ENCODE measurements at places on chromosomes 2 and 18.

DNA sequence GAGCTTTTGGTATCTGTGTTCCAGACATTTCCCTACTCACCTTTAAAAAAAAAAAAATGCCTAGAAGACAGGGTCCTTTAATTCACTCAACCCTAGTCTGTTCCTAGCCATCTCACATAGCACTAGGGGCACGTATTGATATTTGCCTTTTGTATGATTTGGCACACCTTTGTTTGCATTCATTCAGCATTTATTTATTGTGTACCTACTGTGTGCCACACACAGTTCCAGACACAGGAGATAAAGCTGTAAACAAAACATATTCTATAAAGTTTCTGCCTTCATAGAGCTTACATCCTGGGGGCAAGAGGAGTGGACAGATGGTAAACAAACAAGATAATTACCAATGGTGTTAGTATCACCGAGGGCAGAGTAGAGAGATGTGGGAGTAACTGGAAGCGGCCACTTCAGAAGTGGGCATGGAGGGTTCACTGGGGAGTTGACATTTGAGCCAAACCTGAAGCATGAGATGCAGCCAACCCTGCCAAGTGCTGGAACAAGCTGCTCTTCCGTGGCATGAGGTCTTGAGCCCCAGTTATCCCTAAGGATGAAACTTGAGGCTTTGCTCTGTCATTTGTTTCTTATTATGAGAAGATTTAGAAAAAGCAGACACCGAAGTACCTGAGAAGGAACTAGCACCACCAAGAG lies 18.2 kb downstream of the MAPRE2 start:
- DNase-seq = no peak

DNA sequence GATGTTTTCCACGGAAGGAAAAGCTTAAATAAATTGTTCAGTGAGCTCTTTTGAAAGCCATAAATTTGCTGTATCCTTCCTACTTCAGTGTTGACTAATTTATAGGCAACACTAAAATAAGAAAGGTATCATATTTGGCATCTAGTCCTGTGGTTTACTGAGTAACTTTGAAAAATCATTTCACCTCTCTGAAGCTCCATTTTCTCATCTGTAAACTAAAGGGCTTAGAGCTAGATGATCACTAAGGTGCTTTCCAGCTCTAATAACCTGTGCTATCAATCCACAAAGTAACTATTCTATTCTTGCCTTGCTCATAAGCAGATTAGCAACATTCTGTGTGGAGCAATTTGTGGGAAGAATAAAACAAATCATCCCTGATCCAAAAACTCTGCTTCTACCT lies 3.6 kb upstream of the MYOM1 start:
- DNase-seq = no peak

DNA sequence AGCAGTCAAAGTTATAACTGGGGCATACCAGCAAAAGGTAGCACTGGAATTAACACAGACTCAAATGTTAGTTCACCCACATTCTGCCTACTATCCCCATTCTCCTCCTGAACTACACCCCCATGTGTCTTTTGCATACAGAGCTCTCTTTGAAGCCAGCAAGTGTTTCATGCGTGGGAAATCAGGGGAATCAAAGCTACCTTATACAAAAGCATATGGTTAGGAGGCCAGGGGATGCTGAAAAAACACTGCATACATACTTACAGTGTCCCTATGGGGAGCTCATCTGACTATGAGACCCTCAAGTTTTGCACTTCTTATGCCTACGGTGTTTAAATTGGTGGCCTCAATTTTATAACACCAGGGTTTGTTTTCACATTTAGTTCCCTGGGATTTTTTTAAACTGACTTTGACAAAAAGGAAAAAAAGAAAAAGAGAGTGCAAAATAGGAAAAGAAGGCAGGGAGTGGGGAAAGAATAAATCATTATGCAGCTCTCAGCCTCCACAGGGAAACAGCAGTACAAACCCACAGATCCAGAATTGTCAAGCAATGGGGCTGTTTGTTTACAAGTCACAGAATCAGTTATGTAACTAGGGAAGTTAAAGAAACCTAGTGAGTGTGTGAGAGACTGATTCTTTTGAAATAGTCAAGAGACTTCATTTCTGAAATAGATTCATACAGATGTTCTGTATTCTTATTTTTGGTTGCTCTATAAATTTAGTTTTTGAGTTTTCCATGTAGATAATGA lies 20.1 kb upstream of the PPP3R1 start:
- DNase-seq = no peak

DNA sequence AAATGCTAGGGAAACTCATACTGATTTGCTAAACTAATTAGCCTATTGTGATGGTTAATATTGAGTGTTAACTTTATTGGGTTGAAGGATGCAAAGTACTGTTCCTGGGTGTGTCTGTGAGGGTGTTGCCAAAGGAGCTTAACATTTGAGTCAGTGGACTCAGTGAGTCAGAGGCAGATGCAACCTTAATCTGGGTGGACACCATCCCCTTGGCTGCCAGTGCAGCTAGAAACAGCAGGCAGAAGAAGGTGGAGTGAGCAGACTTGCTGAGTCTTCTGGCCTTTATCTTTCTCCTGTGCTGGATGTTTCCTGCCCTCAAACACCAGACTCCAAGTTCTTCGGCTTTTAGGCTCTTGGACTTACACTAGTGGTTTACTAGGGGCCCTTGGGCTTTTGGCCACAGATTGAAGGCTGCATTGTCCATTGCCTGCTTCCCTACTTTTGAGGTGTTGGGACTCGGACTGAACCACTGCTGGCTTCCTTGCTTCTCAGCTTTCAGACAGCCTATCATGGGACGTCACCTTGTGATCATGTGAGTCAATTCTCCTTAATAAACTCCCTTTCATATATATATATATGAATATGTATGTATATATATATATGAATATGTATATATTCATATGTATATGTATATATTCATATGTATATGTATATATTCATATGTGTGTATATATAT lies 69.7 kb downstream of the RPRM start:
- no peak for DNase-seq

GRCh38 chr2:133654949-133655348 lies 86.7 kb upstream of the NCKAP5 start:
- no peak for DNase-seq

DNA sequence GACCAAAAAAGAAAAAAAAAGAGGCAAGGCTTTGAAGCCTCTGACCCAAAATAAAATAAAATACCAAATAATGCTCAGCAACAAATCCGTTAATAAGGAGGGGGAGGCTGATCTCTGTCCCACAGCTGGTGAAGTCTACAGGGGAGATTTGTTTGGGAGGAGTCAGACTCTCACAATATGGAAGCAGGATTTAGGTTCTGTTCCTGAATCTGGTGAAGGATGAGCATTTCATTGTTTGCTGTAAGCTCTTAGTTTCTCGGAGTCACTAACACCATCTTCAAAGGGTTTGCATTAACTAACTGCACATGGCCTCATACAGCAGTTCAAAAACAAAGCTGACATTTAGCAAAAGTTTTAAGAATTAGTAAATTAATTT lies 339.4 kb upstream of the TNP1 start:
- no peak for DNase-seq

DNA sequence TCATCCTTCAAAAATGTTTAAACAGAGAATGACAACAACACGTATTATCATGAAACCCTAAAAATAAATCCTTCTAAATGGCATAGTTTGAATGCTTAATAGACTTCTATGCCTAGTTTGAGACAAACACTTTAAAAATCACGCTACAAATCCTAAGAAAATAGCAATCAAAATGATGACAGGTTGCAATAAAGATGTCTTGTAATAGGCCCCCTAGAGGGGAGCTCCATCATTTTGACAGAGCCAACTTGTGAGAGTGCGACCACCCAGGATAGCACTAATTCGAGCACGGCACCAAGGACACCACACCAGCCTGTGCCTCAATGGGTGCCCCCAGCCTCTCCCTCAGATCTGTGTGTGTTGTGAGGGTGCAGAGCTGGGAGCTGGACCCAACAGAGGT lies 241.3 kb upstream of the PXDN start:
- DNase-seq = no peak

DNA sequence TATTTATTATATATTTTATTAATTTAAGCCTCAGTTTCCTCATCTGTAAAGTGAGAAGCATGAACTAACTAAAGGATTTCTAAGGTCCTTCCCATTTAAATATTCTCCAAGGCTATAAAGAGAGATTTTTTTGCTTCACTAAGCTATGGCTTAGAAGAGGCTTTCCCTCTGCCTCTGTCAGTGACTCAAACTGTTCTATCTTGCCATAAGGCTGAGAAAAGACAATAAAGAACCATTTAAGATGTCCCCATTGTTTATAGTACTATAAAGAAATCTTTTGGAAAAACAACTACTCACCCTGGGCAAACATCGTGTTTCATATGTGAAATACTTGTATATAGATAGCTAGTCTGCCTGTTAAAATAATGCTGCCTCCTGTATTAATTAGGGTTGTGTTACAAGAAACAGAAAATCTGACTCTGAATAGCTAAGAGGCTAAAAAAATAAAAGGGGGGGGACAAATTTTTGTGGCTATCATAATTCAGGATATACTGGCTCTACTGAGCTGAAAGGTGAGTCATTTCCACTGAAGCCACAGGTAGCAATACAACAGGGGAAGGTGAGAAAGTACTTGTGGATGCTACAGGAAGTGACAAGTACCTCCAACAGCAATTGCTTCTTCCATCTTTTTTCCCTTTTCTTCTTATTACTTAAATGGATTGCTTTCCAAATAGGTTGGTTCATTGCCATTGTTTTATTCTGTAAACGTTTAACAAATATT lies 25.4 kb downstream of the EPHA4 start:
- no peak for DNase-seq

GRCh38 chr2:43215673-43216255 lies 10.6 kb downstream of the ZFP36L2 start:
- no peak for DNase-seq

DNA sequence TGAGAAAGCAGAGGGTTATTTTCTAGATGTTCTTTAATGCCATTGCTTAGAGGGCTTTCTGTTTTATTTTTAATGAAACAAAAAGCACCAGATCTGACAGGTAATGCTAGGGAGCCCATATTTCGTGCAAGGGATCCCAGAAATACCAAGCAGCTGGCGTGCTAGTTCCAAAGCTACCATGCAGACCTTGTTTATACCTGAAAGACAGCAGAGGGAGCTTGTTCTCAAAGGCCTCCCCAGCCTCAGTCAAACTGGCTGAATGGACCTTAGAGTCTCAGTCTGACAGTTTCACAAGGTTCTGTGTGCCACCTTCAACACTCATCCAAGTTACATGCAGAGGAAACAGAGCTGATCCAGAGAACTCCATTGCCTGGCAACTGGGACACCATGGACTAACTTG lies 48.6 kb downstream of the GALNT14 start:
- no peak for DNase-seq

- DNase-seq = no peak
Measured at GRCh38 chr2:205776720-205777119, 94.4 kb downstream of the NRP2 start.

DNA sequence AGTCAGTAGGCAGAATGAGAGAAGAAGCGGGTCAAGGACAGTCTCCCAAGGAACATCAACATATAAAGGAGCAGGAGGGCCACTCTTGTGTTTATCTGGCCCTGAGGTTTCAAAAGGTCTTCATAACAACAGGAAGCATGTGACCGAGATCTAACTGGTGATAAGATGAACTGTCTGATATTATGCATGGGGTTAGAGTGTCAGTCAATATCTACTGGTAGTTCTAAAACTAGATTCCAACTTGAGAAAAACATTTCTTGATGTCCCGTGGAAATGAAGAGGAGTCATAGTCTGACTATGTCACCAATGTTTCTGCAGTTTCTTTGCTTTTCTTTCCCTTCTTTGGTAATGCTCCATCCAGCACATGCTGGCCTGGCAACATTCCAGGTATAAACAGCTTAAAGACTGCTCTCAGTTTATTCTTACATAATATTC lies 77.5 kb upstream of the ITPRID2 start:
- DNase-seq = no peak

- peak; percentile 22 for DNase-seq
Measured at GRCh38 chr2:160493227-160494028, at the start of gene RBMS1. Gene RBMS1 (minus strand): TSS chr2:160493807. CDS start chr2:160493363, 444 bp downstream.

- DNase-seq = peak; percentile 73
Measured at GRCh38 chr18:59272891-59273758, at the start of gene RAX. Gene RAX (minus strand): TSS chr18:59273454. CDS start chr18:59273206, 248 bp downstream.
